ENCODE measurements at places on chromosomes 4 and X.
A peak's percentile ranks its signal among the peaks of the same experiment; 100 is the strongest.

GRCh38 chr4:128858879-128859671, 49.6 kb downstream of the JADE1 start:
- no peak for DNase-seq

GRCh38 chrX:91435395-91435794, 756 bp downstream of the PABPC5 start:
- peak; percentile 33 for DNase-seq

- DNase-seq, result no peak
Measured at GRCh38 chr4:3729882-3730226, 36.3 kb upstream of the ADRA2C start.

DNA sequence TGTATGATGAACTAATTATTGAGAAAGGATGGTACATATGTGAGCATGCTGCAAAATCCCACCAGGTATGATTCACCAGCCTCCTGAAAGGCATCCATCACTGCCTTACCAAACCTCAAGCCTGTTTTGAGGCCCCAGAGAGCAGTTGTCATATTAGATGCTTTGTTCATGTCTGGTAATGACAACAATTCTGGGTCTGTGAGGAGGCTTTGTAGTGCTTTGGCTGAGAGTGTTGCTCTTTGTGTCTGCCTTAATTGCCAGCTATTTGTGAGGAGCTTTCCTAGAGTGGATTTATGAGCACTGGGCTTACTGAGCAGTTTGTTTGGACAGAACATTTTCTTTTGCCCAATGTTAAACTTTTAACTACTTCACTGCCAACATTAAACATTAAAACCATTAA, 69.2 kb downstream of the HEPH start:
- peak; percentile 59 for DNase-seq

DNA sequence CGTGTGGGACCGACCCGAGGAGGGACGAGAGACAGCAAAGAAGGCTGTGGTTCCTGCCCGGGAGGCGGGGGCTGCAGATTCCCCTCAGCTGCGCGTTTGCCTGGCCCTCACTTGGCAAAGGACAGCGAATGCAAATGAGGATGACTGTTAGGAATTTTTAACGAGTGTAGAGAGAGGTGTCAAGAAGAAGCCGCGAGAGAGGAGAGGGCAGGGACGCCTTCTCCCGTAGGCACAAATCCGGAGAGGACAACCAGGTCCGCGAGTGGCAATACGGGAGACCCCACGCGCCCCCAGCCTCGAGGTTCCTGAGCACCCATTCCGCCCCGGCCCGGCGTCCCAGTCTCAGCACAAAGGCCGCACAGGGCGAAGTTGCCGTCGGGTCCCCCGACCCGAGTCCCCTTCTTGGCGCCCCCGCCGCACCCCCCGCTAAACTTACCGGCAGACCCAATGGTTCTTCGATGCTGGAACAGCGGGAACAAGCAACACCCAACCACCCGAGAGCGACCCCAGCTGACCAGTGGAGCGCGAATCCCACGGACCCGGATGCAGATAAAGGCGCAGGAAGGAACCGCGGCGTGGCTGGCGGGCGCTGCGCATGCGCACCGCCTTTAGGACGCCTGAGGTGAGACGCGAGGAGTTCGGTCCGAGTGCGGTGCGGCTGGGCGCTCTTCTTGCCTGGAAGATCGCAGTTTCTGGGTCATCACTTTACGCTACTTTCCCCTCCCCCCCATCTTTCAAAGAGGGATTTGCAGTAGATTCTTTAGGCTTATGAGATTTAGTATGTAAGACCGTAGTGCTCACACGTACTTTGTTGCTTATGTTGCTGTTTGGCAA, at the start of gene GNPDA2:
TSS of gene GNPDA2 (minus strand) at position 519 of the 834 bp plus-strand sequence. CDS start 4,349 bp downstream, outside the sequence.
- peak; percentile 90 for DNase-seq

- DNase-seq, result no peak
Measured at GRCh38 chr4:83125738-83126141, 11.2 kb upstream of the PLAC8 start.

DNA sequence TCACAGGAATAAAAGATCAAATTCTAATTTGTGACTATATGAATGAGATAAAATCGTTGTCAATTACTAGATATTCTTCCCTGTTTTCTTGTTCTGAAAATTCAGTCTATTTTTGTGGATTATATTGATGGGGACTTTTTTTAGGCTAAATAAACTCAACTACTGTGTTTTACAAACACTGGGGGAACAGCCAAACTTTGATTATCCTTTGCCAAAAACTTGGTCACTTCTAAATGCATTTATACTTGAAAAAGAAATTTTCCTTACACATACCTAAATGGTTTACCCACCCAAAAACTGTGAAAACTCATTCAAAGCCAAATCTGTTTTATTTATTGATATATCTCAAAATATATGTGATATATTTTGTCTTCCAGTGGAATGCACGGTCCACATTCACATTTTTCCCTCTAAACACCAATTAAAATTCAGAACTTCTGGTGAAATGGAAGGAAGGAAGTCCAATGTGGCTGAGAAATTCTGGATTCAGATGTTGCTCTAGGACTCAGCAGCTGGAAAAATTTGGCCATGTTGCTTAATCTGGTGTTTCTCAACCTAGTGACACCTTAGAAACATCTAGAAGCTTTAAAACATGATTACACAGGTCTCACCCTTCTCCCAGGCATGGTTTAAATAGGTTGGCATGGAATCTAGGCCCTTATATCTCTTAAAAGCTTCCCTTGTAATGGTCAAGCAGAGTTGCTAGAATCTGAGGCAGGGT, 28.6 kb upstream of the ARHGAP24 start:
- DNase-seq, result no peak

GRCh38 chr4:71827826-71828225, 43.9 kb upstream of the GC start:
- no peak for DNase-seq

- DNase-seq, result no peak
Measured at GRCh38 chrX:52608961-52609360, 45.7 kb downstream of the SSX7 start.

GRCh38 chr4:149264093-149264733, 551.4 kb downstream of the IQCM start:
- DNase-seq, result no peak

- peak; percentile 39 for DNase-seq
Measured at GRCh38 chrX:123481913-123482851, 250.7 kb downstream of the THOC2 start.

- DNase-seq, result no peak
Measured at GRCh38 chr4:113398441-113399143, 349.1 kb downstream of the ANK2 start.

DNA sequence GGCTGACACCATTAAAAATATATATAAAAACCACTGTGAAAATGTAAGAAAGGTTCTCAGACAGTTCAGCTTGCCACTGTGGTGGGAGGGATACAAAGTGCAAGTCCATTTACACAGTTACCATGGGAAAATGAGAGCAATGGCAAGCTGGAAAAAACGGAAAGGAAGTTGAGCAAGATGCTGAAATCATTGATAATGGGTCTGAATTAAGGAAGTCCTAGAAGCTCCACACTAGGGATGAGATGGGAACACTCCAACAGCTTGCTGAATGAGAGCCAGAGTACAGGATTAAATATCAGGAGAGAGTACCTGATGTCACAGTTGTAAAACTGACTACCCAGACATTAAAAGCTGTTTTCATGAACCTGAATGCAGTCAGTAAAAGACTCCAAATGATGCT, 218.6 kb downstream of the PRDM5 start:
- no peak for DNase-seq

- no peak for DNase-seq
Measured at GRCh38 chrX:152813206-152813605, 17.4 kb downstream of the CETN2 start.

GRCh38 chr4:94515365-94515764, 63.6 kb downstream of the PDLIM5 start:
- DNase-seq, result no peak
